ENCODE measurements at places on chromosomes 4 and X.

DNA sequence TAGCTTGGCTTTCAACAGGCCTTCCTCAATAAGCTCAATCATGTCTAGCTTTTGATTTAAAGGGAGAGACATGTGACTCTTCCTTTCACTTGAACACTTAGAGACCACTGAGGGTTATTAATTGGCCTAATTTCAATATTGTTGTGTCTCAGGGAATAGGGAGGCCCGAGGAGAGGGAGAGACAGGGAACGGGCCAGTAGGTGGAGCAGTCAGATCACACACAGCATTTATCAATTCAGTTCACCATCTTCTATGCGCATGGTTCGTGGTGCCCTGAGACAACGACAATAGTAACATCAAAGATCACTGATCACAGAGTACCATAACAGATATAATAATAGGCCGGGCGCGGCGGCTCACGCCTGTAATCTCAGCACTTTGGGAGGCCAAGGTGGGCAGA, 17.8 kb downstream of the ZNF81 start:
- no peak for DNase-seq

GRCh38 chr4:139018971-139019758, 3.6 kb downstream of the NOCT start:
- no peak for DNase-seq

- no peak for DNase-seq
Measured at GRCh38 chrX:150517303-150517910, 51.0 kb upstream of the MTM1 start.

DNA sequence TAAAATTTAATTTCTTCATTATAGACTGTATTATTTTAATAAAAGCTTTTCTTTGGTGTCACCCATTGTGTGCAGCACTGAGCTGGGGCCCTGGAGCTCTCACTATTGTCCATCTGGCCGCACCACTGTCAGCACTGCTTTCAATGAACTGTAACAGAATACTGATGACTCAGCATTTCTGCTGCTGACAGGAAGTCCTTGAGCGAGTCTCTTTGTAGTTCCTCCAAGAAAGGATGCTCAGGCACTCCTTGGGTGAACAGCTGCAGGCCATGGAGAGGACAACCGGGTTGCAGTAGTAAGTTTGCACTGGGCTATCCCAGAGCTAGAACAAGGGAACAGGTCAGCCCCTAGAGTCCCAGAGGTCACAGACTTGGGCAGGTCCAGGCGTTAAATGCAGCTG, 81.6 kb downstream of the SORBS2 start:
- no peak for DNase-seq

GRCh38 chrX:155086202-155086840, 15.0 kb downstream of the BRCC3 start:
- no peak for DNase-seq

GRCh38 chr4:96887857-96888256, 1048.0 kb downstream of the PDHA2 start:
- no peak for DNase-seq

DNA sequence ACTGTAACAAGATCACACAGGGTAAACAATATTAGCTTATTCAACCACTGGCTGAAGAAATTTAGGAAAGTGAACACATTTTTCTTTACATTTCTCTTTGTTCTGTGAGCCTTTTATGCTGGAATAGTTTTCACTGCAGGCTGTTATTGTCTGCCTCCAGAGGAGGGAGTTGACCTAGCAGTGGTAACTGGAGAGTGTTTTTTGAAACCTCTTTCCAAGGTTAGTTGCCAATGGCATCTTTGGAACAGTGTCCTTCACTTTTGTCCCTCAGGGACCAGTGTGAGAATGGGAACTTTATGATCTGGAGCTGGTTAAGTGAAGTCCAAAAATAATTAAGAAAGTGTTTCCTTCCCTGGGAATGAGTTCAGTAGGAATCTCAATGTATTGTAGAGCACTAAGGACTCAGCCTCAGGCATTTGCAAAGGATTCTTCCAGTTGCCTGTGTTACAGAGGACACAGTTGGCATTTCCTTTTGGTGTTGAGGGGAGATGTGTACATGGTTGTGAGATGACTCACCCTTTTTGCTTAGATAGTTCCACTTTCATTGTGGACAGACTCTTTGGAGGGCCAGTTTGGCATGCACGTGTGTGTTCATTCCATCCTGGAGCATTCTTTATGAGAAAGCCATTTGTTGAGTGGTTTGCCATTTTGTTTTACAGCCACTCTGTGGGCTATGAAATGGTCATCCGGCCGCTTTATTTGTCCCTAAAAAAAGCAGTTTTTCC, 61.3 kb downstream of the AR start:
- no peak for DNase-seq

DNA sequence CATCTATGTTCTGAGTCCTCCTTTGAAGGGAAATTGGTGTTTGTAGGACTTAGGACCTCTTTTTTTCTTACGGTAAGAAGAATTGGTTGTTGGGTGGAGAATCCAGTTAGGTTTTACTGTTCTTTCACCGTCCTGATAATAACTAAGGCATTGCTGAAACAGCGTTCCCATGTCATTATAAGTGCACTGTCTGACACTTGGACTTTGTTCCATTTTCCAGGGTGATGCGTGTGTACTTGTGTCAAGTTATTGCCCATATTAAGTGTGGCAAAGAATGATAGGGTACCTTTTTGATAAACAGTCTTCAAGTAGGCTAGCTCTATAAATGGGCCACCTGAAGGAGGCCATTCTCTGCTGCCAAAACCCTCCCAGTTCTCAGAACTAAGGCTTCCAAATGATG, 119.7 kb downstream of the AASDH start:
- no peak for DNase-seq

Data from NCI-H1436 treated with DMSO at 0.1 percent for 48 hours (cell line).